ENCODE measurements at places on chromosomes 5 and 9.

GRCh38 chr5:143509758-143510221, 106.3 kb upstream of the NR3C1 start:
- no peak for DNase-seq

DNA sequence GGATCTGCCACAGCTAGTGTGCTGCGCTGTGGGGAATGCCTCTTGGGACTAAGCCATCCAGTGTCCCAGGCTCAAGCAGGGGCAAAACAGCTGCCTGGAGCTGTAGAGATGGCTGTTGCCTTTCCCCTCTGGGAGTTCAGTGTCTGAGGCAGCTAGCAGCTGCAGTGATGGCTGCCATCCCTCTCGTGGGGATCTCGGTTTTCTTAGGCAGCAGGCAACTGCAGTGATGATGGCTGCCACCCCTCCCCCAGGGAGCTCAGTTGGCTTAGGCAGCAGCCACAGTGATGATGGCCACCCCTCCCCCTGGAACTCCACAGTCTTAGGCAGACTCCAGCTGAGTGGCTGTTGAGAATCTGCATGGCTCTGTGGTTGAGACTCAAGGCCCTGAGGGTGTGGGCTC, 1389.2 kb upstream of the NUDT12 start:
- DNase-seq = no peak

DNA sequence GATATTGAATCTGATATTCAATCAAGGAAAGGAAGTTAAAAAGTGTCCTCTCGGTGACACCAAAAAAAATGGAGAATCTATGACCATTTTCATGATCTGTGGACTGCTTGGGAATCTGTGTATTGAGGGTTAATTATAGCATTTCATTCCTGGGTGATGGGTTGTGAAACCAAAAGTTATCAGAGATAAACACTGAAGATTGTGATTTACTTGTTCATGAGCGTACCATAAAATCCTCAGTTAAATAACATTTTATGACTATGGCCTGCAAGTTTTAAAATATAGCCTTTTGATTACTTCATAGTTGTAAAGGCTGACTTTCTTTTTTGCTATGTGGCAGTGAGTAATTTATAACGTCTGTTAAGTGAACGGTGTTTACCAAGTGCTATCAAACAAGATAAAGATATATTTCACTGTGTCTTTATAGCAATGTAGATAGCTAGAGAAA, 267.9 kb upstream of the SEMA6A start:
- DNase-seq = no peak

GRCh38 chr5:80713631-80714030, 58.8 kb upstream of the DHFR start:
- no peak for DNase-seq

- no peak for DNase-seq
These were observed 129.1 kb upstream of the BOD1 start for GRCh38 chr5:173745557-173745956.

DNA sequence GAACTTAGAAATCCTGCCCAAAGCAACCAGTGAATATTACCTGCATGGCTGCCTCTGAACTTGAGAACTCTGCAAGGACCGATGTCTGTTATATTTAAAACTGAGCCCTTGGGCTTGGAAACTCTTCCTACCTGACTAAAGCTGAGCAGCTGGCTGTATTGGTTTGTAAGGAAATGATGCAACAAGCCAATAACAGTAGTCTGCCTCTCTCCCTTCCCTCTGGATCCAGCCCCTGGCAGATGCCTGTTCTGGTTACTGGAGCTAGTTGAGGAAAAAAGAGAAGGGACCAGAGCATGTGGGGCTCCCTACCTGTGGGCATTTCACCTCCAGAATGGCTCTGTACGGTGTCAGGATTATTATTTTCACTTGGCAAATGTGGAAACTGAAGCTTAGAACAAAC, 34.7 kb downstream of the SH3RF2 start:
- DNase-seq = no peak

DNA sequence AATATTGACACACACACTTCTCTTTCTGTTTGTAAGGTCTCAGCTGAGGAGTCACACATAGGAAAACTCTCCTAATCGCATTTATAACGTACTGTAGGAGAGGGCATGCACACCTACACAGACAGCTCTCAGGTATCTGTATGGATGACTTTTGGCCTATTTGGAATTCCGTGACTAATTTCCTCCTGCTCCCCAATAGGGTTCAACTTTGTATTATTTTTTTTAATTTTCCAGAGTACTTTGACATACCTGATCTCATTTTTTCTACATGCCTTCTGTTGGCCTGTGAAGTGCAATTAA, 195.9 kb downstream of the ARHGAP26 start:
- DNase-seq = no peak

DNA sequence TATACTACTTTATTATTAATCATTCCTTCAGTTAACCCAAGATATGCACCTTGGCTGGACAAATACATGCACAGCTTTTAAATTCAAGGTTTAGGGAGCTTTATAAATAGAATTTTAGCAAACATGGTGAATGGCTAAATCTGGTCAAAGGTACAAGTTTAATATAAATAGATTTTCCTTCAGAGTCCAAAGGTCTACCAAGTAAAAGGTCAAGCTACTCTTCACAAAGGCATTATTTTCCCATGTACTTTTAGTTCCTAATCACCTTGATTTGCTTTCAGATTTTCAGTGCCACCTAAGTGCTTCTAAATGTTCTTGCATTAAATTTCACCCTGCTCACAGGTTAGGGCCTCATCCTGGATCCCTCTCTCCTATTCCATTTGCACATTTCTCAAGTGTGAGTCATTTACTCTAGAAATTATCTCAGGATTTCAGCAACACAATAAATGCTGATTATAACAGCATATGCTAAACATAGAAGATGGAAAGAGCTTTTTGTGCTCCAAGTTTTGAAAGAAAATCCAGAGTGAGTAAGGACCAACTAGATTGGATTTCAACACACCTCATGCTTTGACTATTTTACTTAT, 459.4 kb upstream of the ITGA1 start:
- DNase-seq = no peak

DNA sequence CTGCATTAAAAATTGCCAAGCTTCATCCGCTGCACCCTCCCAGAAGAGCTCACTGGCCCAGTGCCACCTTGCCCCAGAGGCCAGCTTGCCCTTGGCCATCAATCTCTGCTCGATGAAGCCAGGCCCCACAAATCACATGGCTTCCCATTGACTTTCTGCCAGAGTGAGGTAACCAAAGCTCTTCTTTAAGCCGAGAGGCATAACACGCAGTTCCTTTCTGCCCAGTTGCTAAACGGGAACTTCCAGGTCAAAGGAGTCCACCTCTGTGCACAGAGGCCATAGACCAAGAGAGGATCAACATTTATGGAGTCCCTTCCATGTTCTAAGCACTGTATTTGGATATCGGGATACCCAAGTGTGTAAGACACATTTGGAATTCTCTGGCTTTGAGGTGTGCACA, 208.8 kb downstream of the KIF4B start:
- DNase-seq = no peak

DNA sequence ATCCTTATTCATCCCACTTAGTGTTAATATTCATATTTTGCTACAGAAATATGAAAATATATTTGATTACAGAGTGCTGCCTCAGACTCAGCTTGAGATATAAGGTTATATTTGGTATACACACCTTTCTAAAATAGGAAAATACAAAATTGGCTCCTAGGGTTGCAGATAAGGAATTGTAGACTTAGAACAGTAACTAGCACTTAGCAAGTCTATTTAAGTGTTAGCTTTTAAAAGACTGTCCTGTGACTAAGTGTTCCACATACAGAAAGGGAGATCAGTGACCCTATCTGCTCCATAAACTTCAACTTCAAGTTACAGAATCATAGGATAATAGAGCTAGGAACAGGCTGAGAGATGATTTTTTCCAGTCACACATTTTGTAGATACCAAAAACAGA, 607.0 kb downstream of the ZNF608 start:
- DNase-seq = no peak

DNA sequence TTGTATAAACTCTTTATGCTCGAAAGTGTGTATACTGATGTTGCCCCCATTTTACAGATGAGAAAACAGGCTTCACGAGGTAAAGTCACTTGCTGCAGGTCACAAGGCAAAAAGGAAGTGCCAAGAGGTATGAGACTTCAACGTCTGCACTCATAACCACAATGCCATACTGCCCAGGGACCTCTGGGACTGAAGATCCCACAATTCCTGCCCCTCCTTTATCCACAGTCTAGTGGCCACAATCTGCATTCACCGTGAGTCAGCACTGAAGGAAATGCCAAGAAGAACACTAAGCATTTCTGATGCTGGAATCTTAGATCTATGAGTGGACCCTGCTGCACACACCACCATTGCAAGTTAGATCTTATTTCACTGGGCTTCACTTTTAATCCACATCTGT, 37.3 kb downstream of the MED27 start:
- DNase-seq = no peak

- peak; percentile 87 for DNase-seq
These were observed at the start of gene MRNIP for GRCh38 chr5:179858586-179859427. Gene MRNIP, minus strand, starts transcription at chr5:179858817. Its CDS starts 21 bp downstream, at chr5:179858796.

DNA sequence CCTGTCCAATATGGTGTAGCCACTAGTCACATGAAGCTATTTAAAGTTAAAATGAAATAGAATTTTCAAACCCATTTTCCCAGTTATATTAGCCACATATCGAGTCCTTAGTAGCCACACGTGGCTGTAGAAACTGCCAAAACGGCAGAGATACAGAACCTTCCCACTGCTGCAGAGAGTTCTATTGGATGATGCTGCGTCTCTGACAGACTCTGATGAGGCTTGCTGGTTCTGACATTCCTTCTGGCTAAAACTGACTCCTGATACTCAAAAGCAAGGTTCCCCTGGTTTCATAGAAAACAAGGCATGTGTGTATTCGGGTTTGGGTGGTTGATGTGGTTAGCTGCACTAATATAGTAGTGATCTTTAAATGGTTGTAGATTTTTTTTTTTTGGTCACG, 91.5 kb downstream of the TLE4 start:
- DNase-seq = no peak

DNA sequence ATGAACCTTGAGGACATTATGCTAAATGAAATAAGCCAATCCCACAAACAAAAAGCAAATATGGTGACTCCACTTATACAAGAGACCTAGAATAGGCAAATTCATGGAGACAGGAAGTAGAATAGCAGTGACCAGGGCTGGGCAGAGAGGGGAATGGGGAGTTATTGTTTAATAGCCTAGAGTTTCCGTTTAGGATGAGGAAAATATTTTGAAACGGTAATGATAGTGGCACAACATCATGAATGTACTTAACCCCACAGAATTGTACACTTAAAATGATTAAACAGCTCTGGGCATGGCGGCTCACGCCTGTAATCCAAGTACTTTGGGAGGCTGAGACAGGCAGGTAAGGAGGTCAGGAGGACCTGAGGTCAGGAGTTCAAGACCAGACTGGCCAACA, 65.8 kb downstream of the NSUN2 start:
- no peak for DNase-seq

GRCh38 chr9:132241483-132241839, 79.6 kb downstream of the NTNG2 start:
- DNase-seq = no peak

DNA sequence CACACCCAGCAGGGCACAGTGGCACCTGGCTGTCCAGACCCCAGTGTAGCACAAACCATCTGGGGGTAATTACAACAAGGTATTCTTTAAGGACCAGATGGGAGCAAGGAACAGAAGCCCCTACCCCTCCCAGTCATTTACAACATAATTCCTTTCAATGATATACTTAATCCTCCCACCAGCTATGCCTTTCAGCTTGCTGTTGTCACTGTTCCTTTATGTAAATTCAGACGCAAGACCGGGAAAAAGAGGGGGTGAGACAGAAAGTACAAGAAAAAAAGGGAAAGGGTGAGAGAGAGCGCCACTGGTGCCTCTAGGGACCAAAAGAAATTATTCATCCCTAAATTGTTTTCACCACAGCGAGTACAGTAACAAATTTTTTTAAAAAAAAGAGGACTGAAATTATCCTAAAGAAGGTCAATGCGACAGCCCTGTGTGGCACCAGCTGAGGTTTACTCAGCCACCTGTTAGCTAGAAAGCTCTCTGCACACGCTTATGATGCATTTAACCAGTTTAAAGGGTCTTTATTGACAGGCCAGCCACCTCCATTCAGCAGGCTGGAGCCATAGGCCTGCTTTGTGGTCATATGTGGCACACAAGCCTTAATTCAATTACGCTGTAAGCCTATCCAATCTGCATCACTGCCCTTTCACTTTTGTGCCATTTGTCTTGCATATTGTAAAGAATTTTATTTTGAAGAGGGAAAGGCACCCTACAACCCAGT, 210.2 kb upstream of the ISL1 start:
- no peak for DNase-seq

DNA sequence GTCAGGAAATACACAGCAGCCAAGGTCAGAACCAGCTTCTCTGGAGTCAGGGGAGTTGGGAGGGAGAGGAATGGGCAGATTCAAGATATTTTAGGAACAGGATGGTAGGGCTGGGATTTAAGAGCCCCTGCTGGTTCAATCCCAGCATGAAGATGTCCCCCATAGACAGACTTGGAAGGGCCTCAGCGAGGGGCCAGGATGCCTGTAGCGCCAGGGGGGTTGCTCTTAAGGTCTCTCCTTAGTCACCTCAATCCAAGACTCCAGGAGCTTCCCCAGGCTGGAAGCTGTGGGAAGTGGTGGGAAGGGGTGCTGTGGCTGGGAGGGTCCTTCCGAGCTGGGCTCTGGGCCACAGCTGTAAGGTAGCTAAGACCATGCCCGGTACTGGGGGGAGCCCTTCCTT, 8.1 kb upstream of the TSPAN17 start:
- no peak for DNase-seq

DNA sequence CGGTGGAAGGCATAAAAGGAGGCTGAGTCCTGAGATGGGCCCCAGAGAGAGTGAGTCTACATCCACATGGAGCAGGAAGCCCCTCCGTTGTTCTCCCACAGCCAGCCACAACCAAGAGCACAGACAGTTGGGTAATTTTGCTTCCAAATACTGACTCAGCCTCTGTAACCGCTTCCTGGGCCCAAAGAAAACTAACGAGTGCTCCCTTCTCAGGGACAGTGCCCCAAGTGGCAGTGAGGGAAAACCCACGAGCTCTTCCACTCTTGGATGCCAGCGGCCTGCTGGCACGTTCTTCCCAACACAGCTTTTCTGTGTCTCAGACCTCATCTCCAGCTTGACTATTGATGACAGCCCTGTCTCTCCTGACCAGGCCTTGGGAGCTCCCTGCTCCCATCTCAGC, 207.6 kb downstream of the FSTL4 start:
- DNase-seq = no peak

- no peak for DNase-seq
These were observed 654.4 kb upstream of the CDH6 start for GRCh38 chr5:30539004-30539634.

GRCh38 chr5:150034662-150035061, 34.1 kb downstream of the HMGXB3 start:
- no peak for DNase-seq

- no peak for DNase-seq
These were observed 21.7 kb upstream of the BICD2 start for GRCh38 chr9:92786298-92786697.

- no peak for DNase-seq
These were observed 280.0 kb downstream of the GAS1 start for GRCh38 chr9:86667307-86667706.

- no peak for DNase-seq
These were observed 140.9 kb downstream of the NR3C1 start for GRCh38 chr5:143262393-143263174.

DNA sequence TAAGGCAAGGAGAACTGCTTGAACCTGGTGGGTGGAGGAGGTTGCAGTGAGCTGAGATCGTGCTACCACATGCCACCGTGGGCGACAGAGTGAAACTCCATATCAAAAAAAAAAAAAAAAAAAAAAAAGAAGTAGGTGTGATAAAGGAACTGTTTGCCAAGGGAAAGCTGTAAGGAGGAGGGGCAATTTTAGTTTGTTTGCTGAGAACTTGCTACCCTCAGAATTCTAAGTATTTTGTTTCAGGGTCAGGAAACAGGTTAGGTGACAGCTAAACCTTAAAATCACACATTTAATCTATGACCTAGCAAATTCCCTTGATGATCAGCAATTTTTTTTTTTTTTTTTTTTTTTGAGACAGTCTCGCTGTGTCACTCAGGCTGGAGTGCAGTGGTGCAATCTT, 7.2 kb upstream of the ARRDC3 start:
- no peak for DNase-seq

Data from GF-D8 (cell line).